NCI-H774 (cell line): ENCODE measurements at places on chromosomes 6 and 20.

DNA sequence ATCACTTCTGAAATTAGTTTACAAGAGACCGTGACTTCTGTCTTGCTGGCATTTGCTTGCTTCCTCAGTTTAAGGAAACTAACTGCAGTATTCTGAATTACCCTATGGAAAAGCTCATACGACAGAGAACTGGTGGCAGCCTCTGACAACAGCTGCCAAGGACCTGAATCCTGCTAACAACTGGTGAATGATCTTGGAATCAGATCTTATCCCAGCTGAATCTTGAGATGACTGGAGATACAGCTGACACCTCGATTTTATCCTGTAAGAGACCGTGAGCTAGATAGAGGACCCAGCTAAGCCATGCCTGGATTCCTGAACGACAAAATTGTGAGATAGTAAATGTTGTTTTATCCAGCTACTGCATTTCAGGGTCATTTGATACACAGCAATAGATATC, 202.3 kb downstream of the OGFRL1 start:
- no peak for DNase-seq

DNA sequence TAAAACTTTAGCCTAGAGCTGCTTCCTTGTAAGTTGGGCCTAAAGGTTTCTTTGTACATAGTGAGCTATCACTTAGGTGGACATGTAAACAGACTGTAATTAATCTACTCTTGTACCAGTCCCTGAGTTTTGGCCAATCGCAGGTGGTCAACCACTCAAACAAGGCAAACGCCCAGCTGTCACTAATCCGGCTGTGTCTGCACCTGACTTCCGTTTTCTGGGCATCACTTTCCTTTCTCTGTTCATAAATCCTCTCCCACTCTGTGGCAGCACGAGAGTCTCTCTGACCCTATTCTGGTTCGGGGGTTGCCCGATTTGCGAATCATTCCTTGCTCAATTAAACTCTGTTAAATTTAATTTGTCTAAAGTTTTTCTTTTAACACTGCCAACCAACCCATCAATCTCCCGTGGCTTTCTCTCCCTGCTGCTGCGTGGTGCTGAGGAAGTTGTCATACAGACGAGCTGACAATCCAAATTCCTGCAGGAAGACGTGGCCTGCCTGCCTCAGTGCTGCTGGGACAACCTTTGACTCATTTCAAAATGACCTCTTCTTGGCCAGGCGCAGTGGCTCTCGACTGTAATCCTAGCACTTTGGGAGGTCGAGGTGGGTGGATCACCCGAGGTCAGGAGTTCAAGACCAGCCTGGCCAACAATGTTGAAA, 206.3 kb downstream of the QKI start:
- DNase-seq, result no peak

GRCh38 chr6:30759575-30760239, 15.4 kb upstream of the IER3 start:
- no peak for DNase-seq

DNA sequence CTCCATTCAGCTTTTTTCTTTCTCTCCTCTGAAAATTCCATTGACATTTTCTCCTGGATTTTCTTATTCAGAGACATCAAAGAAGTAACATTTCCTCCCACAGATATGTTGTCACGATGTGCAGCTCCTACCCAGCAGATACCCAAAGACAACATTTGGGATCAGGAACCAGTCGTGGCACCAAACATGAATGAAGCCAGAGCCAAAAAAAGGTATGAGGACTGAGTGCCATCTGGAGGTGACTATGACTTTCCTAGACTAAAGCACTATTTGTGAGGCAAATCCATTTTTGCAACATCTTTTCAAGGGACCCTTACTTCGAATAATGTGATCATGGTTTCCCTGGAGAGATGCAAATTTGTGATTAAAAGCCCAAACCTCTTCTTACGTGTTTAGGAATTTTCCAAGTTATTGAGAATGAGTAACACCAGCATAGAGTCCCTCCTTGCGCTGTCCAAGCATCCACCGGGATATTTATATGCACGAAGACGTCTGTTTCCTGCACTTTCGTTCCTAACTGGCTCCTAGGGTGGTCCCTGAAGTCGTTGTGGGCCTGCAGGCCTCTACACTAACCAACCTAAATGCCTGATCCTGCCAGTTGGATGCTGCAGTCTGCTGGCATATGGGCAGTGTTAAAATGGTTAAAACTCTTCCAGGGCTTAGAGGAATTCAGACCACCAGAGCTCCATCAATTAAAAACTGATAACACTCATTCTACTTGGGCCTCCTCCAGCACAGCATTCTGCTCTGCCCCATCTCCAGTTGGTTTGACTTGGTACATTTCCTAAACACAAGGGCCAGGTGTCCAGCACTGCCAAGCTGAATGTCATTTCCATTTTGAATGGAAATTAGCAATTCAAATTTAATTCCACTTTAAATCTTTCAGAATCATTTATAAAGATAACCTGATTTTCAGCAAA, 256.6 kb downstream of the C6orf118 start:
- no peak for DNase-seq

DNA sequence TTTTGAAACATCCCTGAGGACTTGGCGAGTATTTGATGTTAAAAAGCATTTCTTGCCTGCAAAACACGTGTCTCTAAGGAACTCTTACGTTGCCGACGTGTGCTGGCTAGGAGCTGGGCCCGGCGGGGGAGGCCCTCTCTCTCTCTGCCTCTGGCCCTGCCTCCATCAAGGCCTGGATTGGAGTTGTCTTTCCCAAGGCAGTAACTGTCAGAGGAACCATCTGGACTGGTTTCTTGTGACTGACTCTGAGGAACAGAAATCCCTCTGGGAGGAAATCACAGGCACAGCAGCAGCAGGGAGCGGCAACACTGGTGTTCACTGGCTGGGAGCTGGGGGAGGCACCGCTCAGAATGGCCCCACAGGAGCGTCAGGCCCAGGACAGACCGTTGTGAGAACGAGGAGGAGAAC, 244.2 kb downstream of the NRN1 start:
- DNase-seq, result no peak

DNA sequence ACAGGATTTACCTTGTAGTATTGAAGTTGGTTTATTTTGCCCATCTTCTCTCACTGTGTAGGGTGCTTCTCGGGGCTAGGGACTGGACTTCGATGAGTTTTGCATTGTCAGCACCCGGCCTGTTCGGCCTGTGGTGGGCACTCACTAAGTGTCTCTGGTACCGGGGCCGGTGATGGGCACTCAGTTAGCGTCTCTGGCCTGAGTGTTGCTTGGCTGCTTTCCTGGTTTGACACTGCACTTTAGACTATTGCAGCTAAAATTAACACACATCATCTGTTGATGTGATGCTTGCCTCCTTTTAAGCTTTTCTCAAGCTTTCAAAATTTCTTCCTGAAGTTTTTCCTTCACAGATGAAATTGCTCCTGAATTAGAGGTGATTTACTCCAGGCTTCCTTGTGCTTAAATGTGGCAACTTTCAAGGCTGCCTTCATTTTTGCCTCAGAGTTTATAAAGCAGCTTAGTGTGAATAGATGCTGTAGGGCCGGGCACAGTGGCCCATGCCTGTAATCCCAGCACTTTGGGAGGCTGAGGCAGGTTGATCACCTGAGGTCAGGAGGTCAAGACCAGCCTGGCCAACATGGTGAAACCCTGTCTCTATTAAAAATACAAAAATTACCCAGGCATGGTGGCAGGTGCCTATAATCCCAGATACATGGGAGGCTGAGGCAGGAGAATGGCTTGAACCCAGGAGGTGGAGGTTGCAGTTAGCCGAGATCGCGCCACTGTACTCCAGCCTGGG, 41.7 kb upstream of the TULP4 start:
- DNase-seq, result no peak

DNA sequence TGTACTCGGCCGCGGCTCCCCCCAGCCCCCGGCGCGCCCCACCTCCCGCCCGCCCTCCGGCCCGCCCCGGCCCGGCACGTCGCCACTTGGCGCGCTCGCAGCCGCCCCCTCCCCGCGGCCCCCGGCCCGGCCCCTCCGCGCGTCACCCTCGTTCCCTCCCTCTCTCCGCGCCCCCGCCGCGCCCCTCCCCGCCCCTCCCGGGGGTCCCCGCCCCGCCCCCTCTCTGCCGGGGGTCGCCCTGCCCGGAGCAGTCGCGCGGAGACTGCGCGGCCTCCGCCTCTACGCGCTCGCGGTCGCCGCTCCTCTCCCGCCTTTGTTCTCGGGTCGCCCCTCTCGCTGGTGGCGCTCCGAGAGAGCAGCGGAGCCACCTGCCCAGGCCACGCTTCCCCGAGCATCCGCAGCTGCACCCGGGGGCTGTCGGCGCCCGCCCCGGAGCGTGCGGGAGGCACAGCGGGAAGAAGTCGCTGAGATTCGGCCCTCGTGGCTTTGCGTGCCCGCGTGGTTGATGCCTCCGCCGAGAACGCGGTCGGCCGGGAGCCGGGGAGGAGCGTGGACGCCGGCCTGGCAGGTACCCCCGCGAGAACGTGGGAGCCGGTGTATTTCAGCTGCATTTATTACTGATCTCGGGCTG, at the start of gene PHF10:
Gene PHF10, minus strand, starts transcription at position 7 of the 631 bp plus-strand sequence. CDS start 569 bp downstream, outside the sequence.
- DNase-seq, result peak; percentile 85

GRCh38 chr6:6826095-6826901, 237.8 kb downstream of the LY86 start:
- DNase-seq, result peak; percentile 30
